ENCODE measurements at places on chromosomes 7 and 10.

DNA sequence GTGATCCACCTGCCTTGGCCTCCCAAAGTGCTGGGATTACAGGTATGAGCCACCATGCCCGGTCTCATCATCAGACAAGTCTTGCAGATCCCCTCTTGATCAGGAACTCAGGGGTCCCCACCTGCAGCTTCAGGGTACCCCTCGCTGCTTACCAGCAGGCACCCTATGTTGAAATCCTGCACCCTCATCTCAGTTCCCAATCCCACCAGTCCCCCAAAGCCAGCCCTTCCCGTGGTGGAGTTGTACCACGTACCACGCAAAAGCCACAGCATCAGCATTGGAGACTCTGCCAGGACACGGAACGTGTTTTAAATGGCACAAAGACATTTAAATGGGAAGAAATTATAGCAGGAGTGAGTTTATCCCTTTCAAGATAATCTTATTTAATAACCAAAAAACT is 202.0 kb downstream of the CUX1 start:
- no peak for DNase-seq
- H3K4me3 ChIP-seq, result no peak overlapping the region

DNA sequence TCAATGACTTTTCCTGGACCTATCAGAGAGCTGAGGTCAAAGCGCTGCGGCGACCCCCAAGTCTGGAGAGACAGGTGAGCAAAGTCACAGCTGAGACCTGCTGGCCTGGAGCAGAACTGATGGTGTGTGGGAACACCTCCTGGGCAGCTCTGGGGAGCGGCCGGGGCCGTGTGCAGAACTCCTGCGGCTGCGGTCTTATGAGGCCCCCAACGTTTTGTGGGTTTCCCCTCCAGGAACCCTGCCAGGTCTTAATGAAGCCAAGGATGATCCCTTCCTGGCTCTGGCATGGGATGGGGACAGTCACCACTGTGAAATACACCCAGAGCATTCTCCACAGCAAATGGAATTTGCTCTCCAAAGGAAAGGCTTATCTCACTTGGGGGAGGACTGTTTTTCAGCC is 26.1 kb downstream of the DPYSL4 start:
- no peak overlapping the region for H3K4me3 ChIP-seq
- no peak overlapping the region for H3K27ac ChIP-seq
- no peaks in the 10 kb centered on the region for H3K27me3 ChIP-seq

- no peak for DNase-seq
- H3K4me1 ChIP-seq, result peaks cover 22% of the 10 kb centered on the region
- peak overlapping the region; percentile 93 for H3K27ac ChIP-seq
- H3K36me3 ChIP-seq, result peaks cover 25% of the 10 kb centered on the region
Observed at GRCh38 chr10:125720002-125720382, 483 bp downstream of the EDRF1 start.

- no peak for DNase-seq
- H3K4me3 ChIP-seq, result no peak overlapping the region
Observed at GRCh38 chr10:105973360-105973759, 1191.1 kb downstream of the SORCS1 start.

DNA sequence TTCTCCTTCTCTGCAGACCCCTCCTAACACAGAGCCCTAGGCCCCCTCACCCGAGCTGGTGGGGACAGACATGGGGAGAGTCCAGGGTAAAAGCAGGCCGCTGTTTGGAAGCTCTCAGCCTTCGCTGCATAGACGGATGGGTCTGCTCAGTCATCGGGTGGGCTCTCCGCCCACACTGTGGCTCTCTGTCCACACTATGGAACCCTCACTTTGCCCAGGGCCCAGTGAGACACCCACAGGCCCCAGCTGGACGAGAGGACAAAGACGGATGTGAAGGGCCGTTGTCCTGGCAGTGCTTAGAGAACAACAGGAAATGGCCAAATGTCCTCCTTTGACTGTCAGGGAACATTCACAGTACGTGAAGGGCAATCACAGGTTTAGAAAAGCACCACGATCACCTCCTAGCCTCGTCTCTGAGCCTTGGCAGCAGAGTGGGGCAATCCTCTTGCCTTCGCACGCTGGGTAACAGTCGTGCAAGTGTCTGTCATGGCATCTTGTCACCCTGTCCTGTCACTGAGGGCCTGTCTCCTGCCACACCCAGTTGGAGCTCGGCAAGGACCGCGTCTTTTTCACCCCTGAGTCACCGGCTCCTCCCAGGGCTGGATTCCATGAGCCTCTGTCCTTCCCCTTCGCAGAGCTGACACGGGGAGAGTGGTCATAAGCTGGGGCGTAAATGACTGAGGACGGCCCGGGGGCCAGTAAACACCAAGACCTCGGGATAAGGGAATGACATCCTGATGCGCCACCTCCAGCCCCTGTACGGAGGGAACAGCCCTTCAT is 80.6 kb downstream of the PRKAG2 start:
- no peak overlapping the region for H3K4me3 ChIP-seq
- DNase-seq, result no peak
- H3K27me3 ChIP-seq, result no peaks in the 10 kb centered on the region
- peaks cover 7% of the 10 kb centered on the region for H3K4me1 ChIP-seq
- no peaks in the 10 kb centered on the region for H3K36me3 ChIP-seq

DNA sequence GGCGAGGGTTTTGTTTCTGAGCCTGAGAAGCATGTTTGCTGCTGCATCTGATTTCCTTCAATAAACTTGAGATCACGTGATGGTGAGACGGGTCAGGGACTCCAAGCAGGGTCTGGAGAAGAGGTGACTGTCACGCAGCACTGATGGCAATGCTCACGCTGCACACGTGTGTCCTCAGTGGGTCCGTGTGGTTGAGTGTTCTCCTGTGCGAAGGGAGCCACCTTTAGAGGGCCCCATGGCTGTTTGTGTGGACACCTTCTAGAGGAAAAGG is 100.4 kb downstream of the WDR37 start:
- DNase-seq, result no peak
- H3K27ac ChIP-seq, result no peak overlapping the region
- no peaks in the 10 kb centered on the region for H3K4me1 ChIP-seq
- H3K36me3 ChIP-seq, result no peaks in the 10 kb centered on the region

DNA sequence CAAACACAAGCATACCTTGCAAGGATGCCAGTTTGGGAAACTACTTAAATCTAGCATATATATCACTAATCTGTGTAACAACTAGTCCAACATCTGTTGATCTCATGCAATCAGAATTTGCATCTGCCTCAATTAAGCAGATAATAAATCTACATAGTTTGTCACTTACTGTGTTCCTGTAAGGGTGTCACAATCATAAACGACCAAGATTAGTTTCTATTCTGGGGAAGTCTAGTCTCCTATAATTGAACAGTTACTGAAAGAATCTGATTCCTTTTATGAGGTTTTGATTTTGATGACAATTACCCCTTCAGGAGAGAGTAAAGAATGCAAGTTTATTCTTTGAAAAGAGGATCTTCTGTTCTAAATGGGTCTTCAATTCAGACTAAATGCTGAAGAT is 85.5 kb upstream of the LRRN3 start:
- H3K27ac ChIP-seq, result no peak overlapping the region
- DNase-seq, result no peak
- no peaks in the 10 kb centered on the region for H3K27me3 ChIP-seq
- H3K4me1 ChIP-seq, result peaks cover 32% of the 10 kb centered on the region
- H3K4me3 ChIP-seq, result no peak overlapping the region
